ENCODE measurements at places on chromosomes 6 and 20.

DNA sequence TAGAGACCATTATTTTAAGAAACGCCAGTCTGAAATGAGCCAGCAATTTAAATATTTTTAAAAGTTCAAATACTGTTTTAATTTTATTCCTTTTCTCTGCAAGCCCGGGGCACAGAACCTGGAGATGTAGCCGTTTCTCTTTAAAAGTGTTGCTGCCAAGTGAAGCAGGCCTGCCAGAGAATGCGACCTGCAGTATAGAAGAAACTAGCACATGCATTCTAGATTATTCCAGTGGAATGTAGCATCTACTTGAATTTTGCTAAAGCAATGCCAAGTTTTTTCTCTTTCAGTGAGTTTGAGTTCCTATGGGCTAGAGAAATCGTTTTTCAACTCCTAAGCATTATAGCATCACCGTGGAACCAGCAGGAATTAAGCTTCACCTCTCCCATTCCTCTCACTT lies 101.3 kb downstream of the QRSL1 start:
- DNase-seq: no peak

DNA sequence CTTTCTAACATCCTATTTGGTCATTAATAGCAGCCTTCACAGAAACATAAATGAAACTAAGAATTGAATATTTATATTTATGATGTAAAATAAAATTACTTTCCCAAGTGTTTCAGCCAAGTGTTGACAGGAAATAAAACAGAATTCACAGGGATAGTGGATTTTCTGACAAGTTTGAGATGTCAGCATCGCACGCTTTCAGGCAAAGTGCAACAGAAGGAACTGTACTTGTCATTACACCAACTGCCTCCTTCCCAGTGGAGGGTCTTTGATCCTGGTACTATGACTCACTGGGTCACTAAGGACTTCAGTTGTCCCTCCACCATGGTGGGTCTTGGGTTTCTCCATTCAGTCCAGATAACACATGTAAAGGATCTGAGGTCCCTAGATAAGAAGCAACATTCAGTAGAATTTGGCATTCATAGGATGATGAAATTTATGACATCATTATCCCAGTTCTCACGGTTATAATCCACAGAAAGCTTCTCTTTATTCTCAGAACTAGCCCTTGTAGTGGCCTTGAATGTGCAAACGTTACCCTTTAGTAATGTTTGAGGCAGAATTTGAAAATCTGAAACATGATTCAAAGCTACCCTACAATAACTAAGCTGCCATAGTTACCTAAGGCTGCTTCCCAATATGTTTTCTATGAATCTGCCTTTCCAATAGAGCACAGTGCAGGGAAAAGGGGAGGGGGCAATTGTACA lies 3.8 kb upstream of the TNFAIP3 start:
- no peak for DNase-seq

DNA sequence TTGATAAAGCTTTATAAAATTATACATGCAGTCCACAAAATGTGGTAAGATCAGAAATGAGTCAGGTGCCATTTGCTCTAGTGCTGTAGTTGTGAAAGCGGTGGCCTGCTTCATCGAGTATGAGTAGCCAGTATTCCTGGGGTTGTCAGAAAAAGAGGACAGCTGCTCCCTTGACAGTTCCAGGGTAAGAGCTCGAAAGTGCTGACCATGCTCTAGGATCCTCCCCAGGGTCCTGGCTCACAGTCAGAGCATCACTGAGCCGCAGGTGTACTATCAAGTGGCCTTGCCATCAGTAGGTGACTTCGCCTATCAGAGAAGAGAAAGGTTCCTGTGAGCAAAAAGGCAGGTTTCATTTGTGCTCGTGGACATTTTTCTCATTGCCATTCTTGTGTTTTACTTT lies 3.6 kb downstream of the BTBD3 start:
- no peak for DNase-seq

DNA sequence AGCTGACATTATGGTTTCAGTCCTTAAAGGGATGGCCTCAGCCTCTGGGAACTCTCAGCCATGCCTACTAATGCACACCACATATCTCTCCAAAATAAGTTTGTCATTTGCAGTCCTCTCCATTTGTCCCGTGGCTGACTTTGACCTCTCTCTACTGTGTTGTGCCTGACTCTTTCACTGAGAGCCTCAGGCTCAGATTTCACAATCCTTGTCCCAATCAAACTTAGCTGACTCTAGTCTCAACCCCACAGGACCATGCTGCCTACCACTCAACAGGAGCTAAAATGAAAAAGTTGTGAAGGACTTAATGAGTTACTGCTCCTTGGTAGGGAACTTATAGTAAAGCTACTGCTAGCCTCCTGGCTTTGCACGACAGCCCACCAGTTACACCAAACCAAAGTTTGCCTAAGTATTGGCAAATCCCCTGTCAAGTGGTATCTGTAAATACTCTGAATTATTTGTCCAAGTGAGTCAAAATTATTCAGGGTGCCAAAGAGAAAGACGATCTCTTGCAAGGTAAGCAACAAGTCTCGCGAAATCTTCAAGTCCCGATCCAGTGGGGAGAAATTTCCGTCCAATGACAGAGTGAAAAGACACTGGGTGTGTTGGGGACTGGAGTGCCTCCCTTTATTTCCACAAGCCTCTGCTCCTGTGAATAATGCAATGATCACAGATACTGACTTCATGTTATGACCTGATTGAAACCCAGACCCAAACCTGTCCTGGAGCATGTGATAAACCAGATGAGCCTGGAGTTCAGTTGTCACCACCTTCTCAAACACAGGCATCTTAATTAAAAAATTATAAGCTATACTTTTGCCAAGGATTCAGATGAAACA lies 124.4 kb upstream of the FOXQ1 start:
- DNase-seq: no peak

GRCh38 chr6:25197111-25197510 lies 82.1 kb upstream of the CARMIL1 start:
- DNase-seq: no peak

- DNase-seq: no peak
Measured at GRCh38 chr20:4814696-4815252, 93.1 kb downstream of the PRND start.

- no peak for DNase-seq
Measured at GRCh38 chr6:16092140-16092539, 36.7 kb upstream of the MYLIP start.

GRCh38 chr20:25274891-25275812 lies 27.3 kb downstream of the PYGB start:
- DNase-seq: no peak

Measured in NT2/D1 (cell line).